CD4-positive, alpha-beta T cell treated with Interferon alpha-2 for 1 hour (primary cell): ENCODE measurements at places on chromosomes 16 and 17.
A peak's percentile ranks its signal among the peaks of the same experiment; 100 is the strongest.

GRCh38 chr17:12256380-12256995 lies 235.8 kb downstream of the MAP2K4 start:
- peak; percentile 7 for DNase-seq

DNA sequence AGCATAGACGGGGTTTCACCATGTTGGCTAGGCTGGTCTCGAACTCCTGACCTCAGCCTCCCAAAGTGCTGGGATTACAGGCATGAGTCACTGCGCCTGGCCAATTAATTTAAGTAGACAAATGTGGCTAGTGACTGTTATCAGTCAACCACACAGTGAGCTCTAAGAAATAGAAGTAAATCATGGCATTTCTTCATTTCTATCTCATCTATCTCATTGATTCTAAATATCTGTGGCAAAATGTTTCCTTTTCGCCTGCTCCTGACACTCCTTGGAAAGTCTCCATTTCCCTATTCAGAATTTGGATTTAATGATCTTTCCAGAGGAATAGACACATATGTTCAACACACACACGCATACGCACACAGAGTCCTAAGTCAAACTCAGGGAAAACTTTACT lies 81.3 kb downstream of the HIC1 start:
- DNase-seq: no peak

- DNase-seq: no peak
These were observed 1.3 kb upstream of the BTBD17 start for GRCh38 chr17:74362810-74363498.

GRCh38 chr16:80710918-80711317 lies 93.5 kb downstream of the CDYL2 start:
- DNase-seq: no peak

- no peak for DNase-seq
These were observed 1.4 kb downstream of the PYDC1 start for GRCh38 chr16:31215287-31216162.

GRCh38 chr17:52606590-52606989 lies 448.1 kb upstream of the CA10 start:
- DNase-seq: no peak

GRCh38 chr17:1713878-1714426 lies 3.8 kb upstream of the TLCD2 start:
- DNase-seq: no peak

DNA sequence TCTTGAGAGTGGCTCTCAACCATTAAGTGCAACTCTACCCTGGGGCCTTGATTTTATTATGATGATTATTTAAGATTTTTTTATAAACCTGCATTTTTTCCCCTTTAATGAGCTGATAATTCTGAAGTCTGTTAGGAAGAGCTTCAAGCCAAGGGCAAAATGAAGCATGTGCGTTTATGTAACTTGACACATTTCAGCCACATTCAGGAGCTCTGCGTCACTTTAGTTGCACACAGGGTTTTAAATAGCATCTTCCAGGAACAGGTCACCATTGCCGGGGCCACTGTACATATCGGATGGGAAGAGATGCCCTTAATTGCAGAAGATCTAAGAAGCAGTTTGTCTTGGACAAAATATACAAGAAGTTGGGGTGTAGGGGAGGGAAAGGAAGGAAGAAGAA lies 89.6 kb downstream of the BMERB1 start:
- DNase-seq: no peak

GRCh38 chr16:88468275-88469129 lies 15.4 kb downstream of the ZFPM1 start:
- no peak for DNase-seq

- DNase-seq: no peak
These were observed 24.3 kb upstream of the MLKL start for GRCh38 chr16:74724820-74725549.

DNA sequence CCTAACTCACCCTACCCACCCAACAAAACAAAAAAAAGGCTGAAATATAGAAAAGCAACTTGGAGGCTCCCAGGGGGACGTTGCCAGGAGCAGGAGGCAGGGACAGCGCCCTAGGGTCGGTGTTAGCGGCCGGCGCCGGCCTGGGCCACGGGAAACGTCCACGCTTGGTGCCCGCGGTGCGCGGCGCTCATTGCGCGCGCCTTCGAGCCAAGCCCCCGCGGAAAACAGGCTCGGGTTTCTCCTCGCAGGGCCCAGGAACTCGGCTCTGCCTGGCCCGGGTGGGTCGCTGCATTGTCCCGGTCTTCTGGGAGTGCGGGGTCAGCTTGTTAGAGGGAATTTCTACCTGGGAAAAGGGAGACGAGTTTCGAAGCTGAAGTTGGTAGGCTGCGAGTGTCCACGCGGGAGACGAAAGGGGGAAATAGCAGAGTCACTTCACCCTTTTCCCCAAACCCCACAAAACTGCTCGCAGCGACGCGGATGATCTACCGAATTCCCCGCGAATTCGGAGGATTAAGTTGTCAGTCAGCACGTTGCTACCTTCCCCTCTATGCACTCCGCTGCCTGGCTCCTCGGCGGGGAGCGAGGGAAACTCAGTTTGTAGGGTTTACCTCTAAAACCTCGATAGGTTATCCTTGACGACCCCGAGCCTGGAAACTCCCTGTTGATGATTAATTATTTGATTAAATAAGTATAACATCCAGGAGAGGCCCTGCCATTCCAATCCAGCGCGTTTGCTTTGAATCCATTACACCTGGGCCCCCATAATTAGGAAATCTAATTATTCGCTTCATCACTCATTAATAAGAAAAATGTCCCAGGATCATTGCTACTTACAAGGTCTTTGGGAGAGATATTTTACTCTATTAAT lies 751 bp upstream of the FOXC2 start:
- DNase-seq: no peak
